GOT3 (cell line): ENCODE measurements at places on chromosomes 7 and 10.

GRCh38 chr7:44604941-44605340 lies 1.5 kb upstream of the OGDH start:
- DNase-seq = no peak

DNA sequence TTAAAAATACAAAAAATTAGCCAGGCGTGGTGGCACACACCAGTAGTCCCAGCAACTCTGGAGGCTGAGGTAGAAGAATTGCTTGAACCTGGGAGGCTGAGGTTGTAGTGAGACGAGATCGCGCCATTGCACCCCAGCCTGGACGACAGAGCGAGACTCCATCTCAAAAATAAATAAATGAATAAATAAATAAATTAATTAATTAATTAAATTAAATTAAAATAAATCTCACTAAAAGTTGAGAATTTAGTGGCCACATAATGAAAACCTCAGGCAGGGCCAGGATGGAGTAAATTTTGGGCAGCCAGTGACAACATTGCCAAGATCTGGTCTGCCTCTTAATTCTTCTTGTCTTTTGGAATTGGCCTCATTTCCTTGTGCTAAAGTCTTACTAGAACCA lies 187.5 kb upstream of the FEZF1 start:
- DNase-seq = no peak

DNA sequence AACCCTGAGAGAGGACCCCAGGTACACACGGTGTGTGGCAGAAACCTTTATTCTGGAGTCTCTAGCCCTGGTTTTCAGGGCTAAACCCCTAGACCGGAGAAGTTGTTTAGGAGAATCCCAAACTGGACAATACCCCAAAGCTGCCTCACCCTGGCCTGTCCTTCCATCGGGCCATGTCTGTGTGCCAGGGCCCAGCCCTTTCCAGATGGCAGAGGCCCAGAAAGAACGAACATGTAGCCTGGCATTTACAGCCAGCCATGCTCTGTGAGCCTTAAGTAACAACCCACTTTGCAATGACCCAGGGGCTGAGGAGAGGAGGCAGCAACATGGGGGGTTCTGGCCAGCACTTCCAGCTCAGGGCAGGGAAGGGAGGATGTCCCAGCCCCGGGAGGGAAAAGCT lies 142.1 kb downstream of the NEURL1 start:
- DNase-seq = no peak

GRCh38 chr10:50622706-50623662 lies 772 bp downstream of the SGMS1 start:
- no peak for DNase-seq

DNA sequence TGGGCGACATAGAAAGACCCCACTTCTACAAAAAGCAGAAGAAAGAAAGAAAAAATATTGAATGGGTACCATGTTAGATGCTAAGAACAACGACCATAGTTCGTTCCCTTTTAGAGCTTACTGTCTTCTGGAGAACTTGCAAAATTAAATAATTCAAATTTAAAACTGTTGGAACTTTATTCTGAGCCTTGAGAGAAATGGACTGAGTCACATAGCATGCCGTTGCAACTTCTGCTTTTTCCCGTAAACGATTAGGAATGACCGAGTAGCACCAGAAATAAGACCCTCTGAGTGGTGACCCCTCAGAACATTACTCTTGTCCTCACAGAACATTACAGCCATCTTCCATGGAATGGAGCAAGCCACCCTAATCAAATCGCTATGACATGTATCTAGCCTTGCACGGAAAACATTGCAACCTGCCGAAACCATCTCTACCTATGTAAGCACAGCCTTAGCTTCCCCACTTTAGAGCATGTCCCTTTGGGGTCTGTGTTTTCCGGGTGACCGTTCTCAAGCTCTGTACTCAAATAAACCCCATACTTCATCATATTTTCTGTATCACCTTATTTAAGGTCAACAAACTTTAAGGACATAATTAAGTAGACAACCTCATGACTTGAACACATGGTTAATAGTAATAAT lies 179.1 kb downstream of the PRKCQ start:
- DNase-seq = no peak

DNA sequence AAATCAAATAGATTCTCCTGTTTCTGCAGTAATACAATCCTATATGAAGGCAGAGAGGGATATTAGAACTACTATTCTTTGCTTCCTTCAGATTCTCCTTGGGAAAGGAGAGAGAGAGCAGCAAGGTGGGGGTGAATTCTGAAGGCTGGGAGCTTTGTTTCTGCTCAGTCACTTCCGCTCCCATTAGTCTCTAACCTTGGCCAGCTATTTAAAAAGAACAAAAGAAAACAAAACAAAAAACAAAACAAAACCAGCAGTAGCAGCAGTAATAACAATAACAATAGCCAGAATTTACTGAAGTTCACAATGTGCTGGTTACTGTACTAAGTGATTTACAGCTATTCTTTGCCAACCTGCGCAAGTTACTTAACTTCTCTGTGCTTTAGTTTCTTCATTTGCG lies 9.9 kb downstream of the GPR85 start:
- no peak for DNase-seq

DNA sequence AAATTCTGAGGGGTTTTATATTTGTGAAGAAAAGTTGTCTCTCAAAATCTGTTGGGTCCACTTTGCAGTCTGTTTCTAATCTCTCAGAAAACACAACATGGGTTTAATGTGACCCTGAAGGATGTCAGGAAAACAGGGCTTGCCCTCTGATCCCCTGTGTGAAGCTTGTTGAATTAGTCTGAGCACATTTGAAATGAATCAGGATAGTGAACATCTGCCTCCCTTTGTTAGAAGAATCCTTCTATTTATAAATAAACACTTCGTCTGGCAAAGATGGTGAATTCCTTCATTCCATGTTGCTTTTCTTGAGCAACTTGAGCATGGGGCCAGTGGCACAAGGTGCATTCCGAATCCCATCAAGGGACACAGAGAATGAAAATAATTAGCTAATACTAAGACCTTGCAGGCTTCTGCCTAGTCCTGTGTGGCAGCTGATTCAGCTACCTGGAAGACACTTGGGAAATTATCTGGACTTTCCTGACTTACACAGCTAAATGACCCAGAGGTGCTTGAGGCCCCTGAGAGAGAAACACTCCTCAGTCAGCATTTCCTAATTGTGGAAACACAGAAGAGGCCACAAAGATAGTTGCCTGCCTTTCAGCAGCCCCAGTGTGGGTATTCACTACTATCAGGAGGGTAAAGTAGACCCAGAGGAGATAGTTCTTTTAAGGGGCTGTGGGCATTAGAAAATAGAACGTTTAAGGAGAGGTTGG lies 305.5 kb downstream of the C7orf25 start:
- no peak for DNase-seq

GRCh38 chr10:13808556-13809391 lies 222.0 kb downstream of the PRPF18 start:
- no peak for DNase-seq

- no peak for DNase-seq
Measured at GRCh38 chr10:124942317-124943169, 620 bp downstream of the ZRANB1 start.

DNA sequence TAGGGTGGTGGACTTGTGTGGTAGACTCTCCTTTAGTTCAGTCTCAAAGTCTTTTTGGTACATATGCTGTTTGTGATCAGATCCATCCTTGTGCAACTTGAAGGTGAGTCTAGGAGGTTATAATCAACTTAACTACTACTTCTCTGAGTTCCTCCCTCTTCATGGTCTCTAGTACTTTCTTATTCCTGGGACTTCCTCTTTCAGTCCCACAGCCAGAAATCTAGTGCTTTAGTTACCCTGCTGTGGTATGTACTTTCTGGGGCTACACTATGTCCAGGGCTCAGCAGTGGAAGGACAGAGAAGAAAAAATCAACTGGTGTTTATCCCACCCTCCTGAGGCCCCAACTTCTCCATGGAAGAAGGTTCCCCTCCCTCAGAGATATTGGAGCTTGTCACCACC lies 19.4 kb upstream of the ATAD1 start:
- DNase-seq = no peak

DNA sequence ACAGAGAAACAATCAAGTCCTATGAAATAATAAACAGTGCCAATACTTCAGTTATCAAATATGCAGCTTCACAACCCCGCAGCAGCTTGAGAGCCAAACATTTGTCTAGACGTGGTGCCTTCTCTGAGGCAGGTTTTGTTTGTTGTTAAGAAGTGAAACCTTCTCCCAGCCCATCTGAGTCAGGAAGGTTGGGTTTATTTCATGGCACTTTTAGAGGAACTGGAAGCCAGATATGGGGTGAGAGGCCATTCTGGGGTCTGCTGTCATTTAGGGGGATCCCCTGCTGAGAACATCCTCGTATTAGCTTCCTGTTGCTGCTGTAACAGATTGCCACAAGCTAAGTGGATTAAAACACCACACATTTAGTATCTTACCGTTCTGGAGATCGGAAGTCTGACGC lies 113.6 kb downstream of the GRK5 start:
- no peak for DNase-seq

DNA sequence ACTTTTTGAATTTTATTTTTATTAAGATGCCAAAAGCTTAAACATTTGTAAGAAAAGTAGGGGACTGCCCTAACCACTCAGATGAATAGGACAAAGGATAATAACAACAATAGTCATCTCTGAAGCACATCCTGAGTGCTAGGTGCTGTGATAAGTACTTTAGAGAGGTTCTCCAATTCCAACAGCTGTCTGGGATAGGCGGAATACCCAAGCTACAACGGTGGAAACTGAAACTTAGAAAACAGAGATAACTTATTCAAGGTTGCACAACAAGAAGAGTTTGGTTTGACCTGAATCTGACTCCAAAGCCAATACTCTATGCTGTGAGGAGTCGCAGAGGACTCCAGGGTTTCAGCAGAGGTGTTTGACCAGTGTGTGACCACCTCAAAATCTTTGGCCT lies 2.0 kb downstream of the RTKN2 start:
- no peak for DNase-seq

DNA sequence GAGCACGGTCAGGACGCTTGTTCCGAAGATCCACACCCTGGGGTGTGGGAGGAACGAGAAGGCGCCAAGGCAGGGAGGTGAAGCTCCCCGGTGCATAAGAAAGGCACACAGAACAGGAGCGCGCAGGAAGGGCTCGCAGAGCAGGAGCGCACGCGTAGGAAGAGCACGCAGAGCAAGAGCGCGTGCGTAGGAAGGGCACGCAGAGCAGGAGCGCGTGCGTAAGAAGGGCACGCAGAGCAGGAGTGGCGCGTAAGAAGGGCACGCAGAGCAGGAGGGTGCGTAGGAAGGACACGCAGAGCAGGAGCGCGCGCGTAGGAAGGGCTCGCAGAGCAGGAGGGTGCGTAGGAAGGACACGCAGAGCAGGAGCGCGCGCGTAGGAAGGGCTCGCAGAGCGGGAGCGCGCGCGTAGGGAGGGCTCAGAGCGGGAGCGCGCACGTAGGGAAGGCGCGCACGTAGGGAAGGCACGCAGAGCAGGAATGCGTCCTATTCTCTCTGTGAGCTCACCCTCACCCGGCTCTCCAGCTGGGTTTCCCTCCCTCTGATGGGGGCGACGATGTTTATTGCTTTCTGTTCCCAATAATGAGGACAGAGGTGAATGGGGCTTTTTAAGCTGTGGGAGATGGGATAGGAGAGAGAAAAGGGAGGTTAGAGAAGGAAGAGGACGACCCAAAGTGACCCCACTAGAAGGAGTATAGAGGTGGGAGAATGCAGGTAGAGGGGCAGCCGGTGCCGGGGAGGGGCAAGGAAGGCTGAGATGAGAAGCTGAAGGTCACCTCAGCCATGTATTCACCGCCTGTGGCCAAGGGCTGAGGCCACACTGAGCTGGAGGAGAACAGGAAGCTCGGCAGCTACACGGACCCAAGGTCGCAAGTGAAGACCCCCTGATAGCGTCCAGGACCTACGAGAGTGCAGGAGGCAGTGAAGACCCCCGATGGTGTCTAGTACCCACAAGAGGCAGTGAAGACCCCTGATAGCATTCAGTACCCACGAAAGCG lies 423.2 kb downstream of the PTPRN2 start:
- no peak for DNase-seq

- DNase-seq = no peak
Measured at GRCh38 chr10:99917963-99918825, 91.6 kb downstream of the DNMBP start.

GRCh38 chr7:128933180-128933891 lies 4.4 kb upstream of the IRF5 start:
- no peak for DNase-seq

DNA sequence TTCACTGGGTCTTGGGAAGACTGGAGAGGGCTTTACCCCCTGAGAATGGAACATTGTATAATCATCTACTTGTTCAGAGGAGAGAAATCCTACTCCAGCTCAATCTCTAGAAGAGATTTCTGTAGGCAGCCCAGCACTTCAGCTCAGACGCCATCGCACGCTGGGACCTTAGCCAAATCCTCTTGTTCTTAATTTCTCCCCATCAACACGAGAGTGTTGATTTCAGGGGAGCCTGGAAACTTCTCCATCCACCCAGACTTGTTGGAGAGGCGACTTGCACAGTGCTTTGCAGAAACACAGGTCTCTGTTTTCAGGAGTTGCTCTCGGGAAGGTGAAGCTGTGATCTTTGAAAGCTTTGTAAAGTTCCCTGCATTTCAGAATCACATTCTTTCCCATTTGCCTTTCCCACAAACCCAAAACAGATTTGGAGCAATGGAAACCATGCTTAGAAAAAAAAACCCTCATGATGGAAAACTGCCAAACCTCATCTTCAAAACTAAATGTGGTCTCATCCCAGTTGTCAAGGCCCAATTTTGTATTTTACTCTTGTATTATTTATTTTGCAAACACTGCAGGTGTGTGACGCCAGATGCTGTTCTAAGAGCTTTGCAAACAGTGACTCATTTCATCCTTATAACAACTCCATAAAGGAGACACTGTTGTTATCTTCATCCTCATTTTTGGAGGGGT lies 60.9 kb downstream of the CALML3 start:
- DNase-seq = no peak

- DNase-seq = no peak
Measured at GRCh38 chr7:15012135-15012534, 109.6 kb upstream of the DGKB start.

DNA sequence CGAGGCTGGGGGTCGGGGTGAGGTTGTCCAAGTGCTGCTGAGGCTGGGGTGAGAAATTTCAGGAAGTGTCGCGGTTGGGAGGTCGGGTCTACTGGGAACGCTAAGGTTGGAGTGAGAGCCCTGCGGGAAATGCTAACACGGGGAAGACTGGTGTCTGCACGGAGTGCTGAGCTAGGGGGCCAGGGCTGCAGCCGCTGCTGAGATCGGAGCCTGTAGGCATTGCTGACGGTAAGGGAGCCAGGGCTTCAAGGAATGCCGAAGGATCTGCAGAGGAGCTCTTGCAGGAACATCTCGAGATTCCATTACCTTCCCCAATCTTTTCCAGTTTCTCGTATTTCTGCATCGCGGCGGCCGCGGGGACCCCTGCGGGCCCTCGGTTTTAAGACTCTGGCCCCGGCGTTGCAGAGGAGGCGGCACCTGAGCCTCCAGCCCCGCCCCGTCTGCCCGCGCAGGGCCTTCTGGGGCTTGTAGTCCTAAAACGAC lies at the start of gene CDK5:
Gene CDK5 (minus strand): TSS at position 392 of the 483 bp plus-strand sequence. CDS start 49 bp downstream, at position 343.
- DNase-seq = no peak

GRCh38 chr10:77669892-77670291 lies 32.3 kb upstream of the KCNMA1 start:
- DNase-seq = no peak

GRCh38 chr7:517774-518629 lies 1.6 kb downstream of the PDGFA start:
- DNase-seq = no peak
